ENCODE measurements at places on chromosomes 7 and 10.
A peak's percentile ranks its signal among the peaks of the same experiment; 100 is the strongest.

DNA sequence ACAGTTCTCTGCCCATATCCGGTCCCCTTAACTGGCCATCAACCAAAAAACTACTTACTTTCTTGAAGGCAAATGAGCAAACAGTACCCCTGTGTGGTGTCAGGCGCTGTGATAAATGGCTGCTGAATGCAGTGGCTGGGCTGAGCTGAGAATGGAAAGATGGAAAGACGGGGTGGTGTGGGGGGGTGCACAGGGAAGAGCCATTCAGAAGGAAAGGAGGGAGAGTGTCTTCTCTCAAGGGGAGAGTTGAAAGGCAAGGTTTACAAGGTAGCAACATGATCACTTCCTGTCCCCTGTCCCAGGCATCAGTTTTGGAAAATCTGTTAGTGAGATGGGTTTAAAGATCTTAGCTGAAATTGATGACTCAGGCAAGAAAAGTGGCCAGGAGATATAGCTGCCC, 22.5 kb downstream of the EMX2 start:
- DNase-seq: no peak

GRCh38 chr7:51328351-51328801, 11.8 kb upstream of the COBL start:
- DNase-seq: no peak

DNA sequence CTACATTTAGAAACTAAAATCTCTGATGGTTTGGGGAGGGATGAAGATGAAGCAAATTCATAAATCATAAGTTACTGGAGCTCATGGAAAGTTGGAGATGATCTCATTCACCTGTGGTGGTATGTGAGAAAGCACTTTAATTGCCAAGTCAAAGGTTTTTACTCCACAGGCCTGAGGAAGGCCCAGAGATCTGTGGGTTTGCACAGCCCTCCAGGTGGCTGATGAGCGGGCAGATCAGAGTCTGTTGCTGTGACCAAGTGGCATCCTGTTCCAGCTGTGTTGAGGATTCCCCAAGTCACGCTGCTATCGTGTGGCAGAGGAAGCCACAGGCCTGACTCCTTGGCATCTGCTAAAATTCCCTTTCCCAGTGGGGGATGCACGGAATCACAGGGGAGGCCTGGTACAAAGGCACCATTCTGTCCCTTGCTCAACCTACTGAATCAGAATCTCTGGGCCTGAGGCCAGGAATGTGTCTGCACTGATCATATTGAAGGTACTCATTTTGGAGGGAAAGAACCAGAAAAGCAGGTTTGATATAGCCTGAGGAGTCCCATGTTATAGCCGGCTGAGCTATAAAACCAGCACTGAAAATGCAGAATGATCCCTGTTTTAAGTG, 19.7 kb upstream of the DDC start:
- DNase-seq: no peak

GRCh38 chr10:128221807-128222206, 95.6 kb upstream of the MKI67 start:
- no peak for DNase-seq

- DNase-seq: no peak
Measured at GRCh38 chr10:33507662-33508425, 173.4 kb upstream of the NRP1 start.

DNA sequence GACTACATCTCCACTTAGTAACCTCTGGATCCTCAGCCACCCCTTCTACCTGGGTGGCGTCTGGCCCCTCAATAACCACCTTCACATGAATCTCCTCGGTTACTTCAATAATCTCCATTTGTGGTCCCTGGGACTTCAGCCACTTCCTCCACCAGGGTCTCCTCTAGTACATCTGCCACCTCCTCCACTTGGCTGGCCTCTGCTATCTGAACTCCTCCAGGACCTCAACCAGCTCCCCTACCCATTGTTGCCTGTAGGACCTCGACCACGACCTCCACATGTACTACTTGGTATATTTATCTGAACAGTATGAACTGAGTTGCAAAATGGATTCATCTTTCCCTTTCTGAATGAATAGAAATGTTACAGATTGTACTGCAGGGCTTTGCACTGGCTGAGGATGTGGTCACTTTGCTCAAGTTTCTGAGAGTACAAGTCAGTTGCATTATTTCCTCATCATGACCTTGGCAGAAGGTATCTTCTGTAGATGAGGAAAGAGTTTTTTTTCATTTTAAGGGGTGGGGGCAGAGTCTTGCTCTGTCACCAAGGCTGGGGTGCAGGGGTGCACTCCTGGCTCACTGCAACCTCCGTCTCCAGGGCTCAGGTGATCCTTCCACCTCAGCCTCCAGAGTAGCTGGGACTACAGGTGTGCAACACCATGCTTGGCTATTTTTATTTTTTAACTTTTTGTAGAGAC, 36.0 kb downstream of the MAT1A start:
- DNase-seq: no peak

DNA sequence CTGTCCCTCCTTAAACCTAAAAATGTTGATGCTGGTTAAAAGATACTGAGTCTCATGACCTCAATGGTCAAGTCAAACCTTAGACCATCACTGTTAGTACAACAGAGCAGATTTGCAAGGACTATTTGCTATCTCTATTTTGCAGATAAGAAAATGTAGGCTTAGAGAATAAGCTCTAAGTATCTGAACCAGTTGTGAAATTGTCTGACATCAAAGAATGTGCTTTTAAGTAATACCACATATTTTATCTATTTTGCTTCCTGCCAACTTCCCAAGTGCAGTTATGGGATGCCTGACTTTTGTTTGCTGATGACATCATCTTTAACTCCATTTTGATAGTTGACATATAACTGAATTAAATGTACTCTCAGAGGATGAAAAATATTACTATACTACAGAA, 83.6 kb upstream of the TMEM106B start:
- no peak for DNase-seq

DNA sequence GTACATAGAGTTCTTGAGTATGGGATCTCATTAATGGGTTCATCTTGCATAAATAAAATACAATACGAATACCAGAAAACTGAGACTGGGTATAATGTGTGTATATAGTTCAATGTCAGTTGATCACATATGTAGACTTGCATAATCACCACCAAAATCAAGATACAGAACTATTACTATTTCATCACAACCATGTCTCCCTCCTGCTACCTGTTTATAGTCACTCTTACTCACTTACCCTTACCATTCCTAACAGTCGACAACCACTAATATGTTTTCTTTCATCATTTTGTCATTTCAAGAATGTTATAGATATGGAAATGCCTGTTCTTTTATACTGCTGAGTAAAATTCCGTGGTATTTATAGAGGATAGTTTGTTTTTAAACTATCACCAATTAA, 416.1 kb upstream of the CNTNAP2 start:
- no peak for DNase-seq

- no peak for DNase-seq
Measured at GRCh38 chr10:94279835-94280709, 82.7 kb downstream of the NOC3L start.

- DNase-seq: no peak
Measured at GRCh38 chr7:2379821-2380450, 23.5 kb upstream of the CHST12 start.

- no peak for DNase-seq
Measured at GRCh38 chr10:6987536-6987945, 407.5 kb upstream of the PRKCQ start.

DNA sequence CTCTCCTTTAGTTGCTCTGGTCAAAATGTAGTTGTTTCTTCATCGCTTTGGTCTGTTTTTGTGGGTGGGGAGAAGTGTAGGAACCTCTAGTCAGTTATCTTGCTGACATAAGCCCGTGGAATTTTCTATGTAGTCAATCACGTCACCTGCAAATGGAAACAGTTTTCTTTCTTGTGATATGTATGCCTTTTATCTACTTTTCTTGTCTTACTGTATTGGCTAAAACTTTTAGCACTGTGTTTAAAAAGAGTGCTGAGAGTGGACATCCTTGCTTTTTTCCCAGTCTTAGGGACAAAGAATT, 42.3 kb downstream of the AKR1E2 start:
- no peak for DNase-seq

DNA sequence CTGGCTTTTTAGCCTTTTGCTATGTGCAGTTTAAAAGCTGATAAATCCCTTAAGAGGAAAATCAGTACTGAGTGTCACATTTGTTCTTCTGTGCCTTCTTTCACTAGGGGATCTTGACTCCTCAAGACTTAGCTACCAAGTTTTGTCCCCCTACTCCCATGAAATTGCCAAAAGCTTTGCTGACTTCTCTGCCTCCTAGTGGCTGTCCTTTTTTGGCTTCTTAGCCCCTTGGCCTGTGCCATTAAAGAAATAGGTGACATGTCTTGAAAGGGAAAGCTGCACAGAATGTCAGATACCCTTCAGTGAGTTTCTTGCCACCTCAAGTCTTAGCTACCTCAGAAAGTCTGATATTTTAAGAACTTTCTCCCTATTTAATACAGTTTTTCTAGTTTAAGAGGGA, 10.5 kb downstream of the MKLN1 start:
- no peak for DNase-seq

GRCh38 chr7:104362756-104363155, 34.4 kb downstream of the LHFPL3 start:
- DNase-seq: no peak

DNA sequence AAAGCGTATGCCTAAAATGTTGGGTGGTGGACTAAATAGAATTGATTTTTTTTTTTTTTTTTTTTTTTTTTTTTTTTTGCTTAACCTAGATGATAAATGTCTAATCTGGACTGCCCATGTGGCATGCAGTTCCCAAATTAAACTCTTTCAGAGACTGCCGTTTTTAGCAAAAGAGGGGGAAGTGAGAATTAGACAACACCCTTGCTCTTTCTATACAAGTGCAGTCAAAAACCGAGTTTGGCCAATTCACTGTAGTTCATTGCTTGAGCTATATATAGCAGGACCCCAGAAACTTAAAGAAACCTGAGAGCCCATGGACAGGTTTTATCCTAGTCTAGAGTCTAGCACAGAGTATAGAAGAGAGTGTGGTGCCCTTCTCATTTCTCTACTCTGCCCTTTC, 141.9 kb downstream of the GRM3 start:
- no peak for DNase-seq

GRCh38 chr7:81956520-81956919, 186.7 kb upstream of the HGF start:
- DNase-seq: peak; percentile 16

- DNase-seq: no peak
Measured at GRCh38 chr7:11193131-11193867, 219.6 kb downstream of the PHF14 start.

- DNase-seq: no peak
Measured at GRCh38 chr7:5143935-5144903, 45.8 kb upstream of the WIPI2 start.

GRCh38 chr10:103510046-103510685, 16.7 kb downstream of the NEURL1 start:
- DNase-seq: no peak

- no peak for DNase-seq
Measured at GRCh38 chr10:63396133-63396761, 69.5 kb downstream of the JMJD1C start.

- DNase-seq: no peak
Measured at GRCh38 chr10:124612611-124613498, 131.3 kb downstream of the FAM53B start.

DNA sequence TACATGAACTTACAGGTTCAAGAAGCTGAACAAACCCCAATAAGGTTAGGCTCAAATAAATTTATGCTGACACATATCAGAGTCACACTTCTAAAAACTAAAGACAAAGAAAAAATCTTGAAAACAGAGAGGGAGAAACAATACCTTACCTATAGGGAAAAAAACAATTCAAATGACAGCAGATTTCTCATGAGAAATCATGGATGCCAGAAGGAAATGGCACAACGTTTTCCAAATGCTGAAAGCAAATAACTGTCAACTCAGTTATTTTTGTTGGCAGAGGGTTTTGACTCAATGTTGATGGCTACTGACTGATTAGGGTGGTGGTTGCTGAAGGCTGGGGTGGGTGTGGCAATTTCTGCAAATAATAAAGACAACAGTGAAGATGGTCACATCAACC, 239.4 kb downstream of the ARHGAP12 start:
- DNase-seq: no peak

DNA sequence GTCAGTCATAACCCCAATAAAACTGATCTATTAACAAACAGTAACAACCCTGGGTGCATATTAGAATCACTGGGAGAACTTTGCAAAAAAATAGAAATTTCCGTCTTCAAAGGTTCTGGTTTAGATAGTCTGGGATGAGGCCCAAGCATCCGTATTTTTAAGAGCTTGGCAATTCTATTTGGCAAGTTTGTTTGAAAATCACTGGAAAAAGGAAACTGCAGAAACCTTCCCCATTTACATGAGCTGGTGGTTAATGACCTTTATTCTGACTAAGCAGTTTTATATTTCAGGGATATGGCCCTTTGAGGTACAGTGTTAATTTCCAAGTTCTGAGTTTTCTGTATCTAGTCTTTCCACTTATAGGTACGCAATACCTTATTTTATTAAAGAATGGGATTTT, 115.8 kb upstream of the PRR15 start:
- DNase-seq: no peak

DNA sequence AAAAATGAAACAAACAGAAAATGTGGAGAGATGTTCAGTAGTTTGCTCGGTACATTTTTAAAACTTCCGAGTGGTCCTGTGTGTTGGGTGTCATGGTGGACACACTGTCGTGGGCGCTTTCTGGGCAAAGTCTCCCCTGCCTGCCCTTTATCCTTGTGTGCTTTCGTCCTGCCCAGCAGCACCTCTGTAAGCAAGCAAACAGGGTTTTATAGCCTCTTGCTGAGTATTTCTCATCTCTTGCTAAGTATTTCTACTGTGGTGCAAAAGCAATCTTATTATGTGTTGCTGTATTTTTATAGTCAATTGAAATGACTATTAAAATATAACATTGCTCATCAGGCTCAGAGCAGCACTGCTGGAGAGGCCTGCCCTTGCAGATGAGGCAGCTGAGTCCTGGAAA, 48.7 kb downstream of the DOCK1 start:
- DNase-seq: no peak

DNA sequence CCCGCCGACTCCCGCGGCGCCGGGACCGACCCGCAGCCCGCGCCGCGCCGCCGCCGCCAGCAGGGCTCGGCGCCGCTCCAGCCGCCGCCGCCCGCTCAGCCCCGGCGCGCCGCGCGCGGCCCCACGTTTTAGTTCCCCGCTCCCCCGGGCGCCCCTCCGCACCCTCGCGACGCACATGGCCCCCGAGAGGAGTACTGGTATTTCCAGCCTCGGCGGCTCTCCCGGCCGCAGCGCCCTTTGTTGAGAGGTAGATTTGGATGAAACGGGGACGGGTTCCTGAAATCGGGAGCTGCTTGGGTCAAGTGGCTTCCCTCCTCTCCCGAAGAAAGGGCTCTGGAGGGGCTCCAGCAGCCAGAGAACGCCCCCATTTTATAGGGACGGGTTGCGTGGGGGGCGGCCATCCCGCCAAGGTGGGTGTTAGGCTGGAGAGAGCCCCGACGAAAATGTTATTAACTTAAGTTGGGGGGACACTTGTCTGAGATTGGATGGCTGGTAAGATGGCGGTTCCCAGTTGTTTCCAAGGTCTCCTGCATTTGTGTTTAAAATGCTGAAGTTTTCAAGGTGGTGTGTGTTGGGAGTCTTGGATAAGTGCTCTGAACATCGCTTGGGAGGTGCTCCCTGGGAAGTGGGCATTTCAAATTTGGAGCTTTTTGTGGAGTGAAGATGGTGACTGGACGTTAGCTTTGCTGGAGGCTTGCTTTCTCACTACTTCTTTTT, 1.2 kb downstream of the BMI1 start:
- no peak for DNase-seq
